NCI-H446 treated with DMSO at 0.1 percent for 48 hours (cell line): ENCODE measurements at places on chromosomes 2 and 18.

DNA sequence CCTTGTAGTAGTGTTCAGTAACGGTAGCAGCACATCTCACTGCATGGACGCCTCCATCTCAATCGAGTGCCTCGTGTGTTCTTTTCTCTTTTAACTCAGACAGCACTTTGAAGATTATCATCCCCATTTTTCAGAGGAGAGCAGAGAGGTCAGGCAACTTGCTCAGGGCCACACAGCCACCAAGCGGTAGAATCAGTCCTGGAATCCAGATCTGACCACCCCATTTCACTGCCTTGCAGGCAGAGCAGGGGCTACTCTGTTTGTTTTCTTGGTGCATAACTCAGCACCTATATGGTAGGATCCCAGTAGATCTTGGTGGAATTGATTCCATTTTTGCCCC lies 129.5 kb downstream of the SMAD7 start:
- DNase-seq = no peak

DNA sequence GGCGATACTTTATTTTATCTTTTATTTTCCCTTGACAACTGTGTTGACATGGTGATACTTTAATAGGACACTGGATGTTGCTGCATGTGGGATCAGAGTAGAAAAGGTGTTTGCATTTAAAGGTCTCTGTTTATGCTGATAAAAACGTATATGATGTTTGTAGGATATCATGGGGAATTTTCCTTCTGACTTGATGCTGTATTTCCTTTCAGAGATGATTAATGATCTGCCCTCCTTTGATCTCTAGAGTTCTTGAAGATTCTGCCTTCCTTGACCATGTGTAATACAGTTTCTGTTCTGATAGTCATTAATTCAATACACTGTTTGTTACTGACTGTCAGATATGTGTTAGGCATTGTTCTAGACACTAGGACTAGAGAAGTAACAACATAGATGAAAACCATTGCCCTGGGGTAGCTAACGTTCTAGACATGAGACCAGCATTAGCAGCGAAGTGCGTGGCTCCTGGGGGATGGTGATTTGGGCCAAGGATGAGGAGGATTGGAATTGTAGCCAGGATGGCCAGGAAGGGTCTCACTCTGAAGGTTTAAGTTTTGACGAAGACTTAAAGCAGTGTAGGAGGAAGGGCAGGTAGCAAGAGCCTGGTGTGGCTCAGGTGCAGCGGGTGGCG lies 2.8 kb downstream of the ATG4B start:
- no peak for DNase-seq

GRCh38 chr2:189276277-189276676 lies 96.7 kb upstream of the COL5A2 start:
- DNase-seq = no peak

DNA sequence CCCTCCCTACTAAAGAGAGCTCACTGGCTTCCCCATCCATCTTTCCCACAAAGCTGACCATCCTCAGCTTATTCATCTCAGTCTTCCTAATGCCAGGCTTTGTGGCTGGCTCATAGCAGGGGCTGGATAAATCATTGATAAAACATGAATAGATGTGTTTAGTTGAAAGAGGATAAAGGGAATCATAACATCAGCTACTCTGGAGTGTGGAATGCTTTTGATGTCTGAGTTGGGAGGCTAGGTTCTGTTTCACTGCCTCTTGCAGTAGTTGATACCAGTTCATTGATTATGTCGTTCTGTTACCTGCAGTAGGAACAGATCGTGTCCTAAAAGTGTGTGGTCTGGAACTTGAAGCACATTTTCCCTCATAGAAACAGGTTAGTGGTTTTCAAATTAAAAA lies 66.3 kb upstream of the HK2 start:
- DNase-seq = no peak
